ENCODE measurements at places on chromosomes 4 and X.

- no peak for DNase-seq
These were observed 12.4 kb upstream of the PACRGL start for GRCh38 chr4:20687864-20688263.

GRCh38 chr4:123284168-123284567 lies 112.4 kb upstream of the SPRY1 start:
- DNase-seq: no peak

- DNase-seq: no peak
These were observed 11.2 kb downstream of the SLC25A6 start for GRCh38 chrX:1380672-1381233.

- DNase-seq: no peak
These were observed 429.3 kb downstream of the AFF2 start for GRCh38 chrX:148929686-148930085.

DNA sequence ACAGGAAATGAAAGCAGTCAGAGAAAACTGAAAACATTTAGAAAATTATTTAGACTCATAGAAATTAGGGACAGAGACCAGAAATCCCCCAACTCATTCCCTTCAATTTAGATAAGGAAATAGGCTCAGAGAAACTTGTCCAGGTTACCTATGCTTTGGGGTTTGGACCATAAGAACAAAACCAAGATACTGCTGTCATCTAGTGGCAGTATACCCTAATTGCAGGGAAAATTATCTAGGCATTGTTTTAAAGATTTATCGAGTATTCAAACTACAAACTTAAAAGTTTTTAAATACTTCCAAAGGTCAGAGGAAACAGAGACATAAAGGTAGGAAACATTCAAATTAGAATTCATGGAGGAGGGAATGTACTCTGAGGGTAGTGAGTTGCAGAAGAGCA lies 67.0 kb upstream of the KLHL13 start:
- no peak for DNase-seq

DNA sequence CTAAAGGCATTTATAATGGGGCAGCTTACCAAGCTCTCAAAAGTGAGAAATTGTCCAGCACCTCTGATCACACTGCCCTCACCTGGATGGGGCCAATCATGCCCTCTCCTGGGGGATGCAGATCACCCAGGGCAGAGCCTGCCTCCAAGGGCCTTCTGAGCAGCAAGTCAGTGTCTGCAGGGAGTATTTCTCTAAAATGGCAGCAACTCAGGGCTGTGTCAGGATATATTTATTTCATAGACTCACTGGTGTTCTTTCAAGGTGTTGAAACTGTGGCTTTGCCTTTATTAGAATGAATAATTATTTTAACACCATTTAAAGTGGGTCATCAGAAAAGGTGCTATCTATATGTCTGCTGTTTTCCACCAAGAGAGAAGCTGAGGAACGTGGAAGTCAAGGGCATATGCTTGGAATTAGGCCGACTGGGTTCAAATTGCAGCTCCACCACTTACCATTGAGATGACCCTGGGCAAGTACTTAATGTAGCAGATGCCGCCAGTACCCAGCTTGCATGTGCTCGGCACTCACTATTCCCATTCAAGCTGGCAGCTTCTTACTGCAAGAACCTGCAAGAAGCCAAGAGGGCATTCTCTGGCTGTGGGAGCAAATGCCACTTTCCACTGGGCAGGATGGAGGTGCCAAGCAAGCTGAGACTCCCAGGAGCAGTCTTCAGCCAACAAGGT lies 590.0 kb downstream of the BCOR start:
- no peak for DNase-seq

- DNase-seq: no peak
These were observed 5.2 kb upstream of the IRF2 start for GRCh38 chr4:184479516-184479950.

- no peak for DNase-seq
These were observed 98.3 kb downstream of the DCLK2 start for GRCh38 chr4:150176547-150176946.

- DNase-seq: no peak
These were observed 86.3 kb downstream of the EGF start for GRCh38 chr4:109998867-109999584.

- DNase-seq: no peak
These were observed 73.1 kb downstream of the GRIA2 start for GRCh38 chr4:157293673-157294072.

DNA sequence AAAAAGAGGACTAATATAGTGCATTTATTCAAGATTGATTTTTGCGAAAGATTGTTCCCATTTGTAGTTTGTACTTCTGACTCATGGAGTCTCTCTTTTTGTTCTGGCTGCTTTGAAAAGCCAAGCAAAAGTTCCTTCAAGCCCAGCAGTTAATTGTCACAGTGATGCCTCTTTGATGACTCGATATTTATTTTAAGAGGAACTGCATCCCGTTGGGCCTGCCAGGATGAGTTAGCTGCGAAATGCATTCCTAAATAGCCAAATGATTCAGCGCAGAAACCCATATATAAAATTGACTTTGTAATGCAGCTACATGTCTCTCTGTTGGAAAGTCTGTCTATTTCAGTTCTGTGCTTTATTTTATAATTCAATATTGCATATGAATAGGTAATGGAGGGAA lies 295.1 kb downstream of the GBA3 start:
- no peak for DNase-seq

- no peak for DNase-seq
These were observed 12.9 kb downstream of the UTP3 start for GRCh38 chr4:70701271-70701670.

DNA sequence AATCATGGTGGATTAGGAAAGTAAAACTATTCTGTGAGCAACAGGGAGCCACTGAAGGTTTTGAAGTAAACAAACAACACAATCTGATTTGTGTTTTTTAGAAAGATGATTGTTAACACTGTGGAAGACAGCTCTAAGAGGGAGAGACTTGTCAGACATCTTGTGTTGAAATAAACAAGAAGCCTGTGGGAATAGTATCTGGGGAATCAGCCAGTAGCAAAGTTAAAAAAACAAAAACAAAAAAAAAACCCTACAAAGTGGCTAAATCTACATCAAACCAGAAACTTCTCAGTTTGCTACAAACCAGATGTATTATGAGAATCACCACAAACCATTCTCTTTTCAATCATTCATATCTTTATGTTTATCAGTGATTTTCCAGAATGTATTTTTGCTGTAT lies 125.7 kb upstream of the GPC4 start:
- DNase-seq: no peak
